ENCODE measurements at places on chromosomes 5 and 9.

- no peak for DNase-seq
Observed at GRCh38 chr5:96196407-96196806, 234.8 kb upstream of the ELL2 start.

DNA sequence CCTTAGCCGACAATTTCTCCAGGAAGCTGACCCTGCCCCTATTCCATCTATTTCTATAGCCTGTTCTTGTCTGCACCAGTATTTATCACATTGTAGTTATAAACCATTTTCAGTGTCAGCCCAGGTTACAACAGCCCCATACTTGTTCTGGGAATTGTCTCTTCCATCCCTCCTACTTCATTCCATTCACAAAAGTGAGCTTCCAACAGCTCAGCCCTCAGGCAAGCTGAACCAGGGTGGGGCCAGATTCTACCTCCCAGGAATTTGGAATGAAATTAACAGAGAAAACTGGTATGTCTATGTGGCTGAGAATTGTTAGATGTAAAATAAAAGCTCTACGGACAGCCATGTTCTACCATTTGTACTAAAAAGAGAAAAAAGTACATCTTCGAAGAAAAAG is 36.1 kb downstream of the STRBP start:
- no peak for DNase-seq

DNA sequence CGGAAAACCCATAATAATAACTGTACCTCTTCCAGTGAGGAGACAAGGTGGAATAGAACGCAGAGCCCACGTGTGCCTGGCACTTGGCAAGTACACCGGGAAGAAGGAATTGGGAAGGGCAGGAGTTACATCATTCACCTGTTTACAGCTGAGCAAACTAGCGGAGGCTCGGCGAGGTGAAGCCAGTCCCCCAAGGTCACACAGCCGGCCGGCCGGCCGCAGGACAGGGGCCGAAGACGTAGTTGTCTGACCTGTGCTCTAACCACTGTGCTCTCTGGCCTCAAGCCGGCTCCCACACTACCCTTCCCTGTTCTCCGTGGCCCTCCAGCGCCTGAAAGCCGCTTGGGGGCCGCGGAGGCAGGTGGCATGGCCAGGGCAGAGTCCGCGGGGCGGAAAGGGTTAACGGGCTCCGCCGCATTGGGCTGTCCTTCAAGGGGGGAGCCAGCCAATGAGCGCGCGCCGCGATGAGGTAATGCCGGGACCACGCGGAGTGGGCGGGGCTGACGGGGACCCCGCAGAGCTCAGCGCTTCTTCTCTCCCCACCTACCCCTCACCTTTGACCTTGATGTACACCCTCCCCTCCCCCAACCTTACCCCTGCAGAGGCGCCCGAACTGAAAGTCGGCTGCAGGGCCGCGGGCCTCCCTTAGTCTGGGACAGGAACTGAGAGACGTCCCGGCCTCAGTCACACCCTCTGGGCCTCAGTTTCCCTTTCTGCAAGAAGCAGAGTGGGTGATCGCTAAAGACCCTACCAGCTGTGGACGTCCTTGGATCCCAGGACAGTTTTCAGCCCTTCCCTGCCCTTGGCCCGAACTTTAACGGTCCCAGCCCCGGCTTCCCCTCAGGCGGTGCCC is 125.1 kb downstream of the C9orf50 start:
- peak; percentile 63 for DNase-seq

DNA sequence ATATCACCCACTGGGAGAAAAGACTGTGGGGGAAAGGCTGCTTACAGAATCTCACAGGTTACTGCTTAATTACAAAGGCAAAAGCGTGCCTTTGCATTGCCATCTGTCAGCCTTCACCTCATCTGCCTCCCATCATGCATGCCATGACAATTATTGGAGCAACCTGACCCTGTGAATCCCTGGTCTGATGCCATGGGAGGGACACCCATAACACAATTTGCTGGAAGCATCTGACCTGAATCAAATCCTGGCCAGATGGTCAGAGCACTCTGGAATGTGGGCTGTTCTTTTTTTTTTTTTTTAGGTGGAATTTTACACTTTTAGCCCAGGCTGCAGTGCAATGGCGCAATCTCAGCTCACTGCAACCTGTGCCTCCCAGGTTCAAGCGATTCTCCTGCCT is 11.6 kb upstream of the RETREG1 start:
- no peak for DNase-seq

- no peak for DNase-seq
Observed at GRCh38 chr5:66538531-66538930, 57.7 kb upstream of the MAST4 start.

- DNase-seq = no peak
Observed at GRCh38 chr5:165015126-165015525, 1509.7 kb downstream of the MAT2B start.

GRCh38 chr5:50665091-50665490 is 1.3 kb upstream of the PARP8 start:
- DNase-seq = no peak

- no peak for DNase-seq
Observed at GRCh38 chr5:61603211-61603908, 271.3 kb downstream of the ZSWIM6 start.

GRCh38 chr5:127184851-127185250 is 105.7 kb upstream of the MEGF10 start:
- no peak for DNase-seq

DNA sequence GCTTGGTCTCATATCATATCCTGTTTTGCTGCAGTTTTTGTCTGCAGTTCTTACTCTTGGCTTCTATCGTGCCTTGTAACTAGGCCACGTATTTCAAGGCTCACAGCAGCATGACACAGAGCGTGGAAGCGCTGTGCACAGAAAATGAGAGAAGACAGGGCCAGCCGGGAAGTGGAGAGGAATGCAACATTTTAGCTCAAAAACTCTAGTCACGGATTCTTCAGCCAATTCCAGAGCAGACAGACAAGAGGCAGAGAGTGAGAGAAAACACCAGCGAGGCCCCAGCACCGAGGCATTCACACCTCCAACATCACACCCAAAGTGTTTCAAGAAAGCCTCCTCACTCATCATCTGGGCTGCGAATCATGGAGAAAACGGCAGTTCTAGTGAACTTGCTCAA is 160.8 kb downstream of the DNAH5 start:
- no peak for DNase-seq

GRCh38 chr5:6194906-6195612 is 183.3 kb downstream of the MED10 start:
- no peak for DNase-seq

DNA sequence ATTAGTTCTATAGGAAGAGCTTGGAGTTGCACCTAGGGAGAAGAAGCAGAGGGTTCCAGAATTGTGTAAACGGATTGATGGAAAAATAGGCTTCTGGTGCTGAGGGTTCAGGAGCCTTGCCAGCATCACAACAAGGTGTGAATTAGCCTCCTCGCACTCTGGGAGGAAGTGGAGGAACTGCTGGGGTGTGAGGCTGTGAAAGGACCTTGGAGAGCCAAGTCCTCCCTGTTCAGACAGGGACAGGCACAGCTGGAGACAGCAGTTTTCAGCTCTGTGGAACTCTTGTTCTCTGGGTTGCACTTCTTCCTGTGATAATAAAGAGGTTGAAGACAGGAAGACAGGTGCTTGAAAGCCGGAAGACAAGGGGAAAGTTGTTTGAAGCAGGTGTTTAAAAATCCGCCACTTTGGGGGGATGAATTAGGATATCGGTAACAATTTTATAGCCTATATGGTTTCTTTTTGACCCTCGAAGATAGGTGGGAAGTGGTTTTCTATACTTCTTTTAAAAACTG is 22.6 kb downstream of the DAPK1 start:
- no peak for DNase-seq

DNA sequence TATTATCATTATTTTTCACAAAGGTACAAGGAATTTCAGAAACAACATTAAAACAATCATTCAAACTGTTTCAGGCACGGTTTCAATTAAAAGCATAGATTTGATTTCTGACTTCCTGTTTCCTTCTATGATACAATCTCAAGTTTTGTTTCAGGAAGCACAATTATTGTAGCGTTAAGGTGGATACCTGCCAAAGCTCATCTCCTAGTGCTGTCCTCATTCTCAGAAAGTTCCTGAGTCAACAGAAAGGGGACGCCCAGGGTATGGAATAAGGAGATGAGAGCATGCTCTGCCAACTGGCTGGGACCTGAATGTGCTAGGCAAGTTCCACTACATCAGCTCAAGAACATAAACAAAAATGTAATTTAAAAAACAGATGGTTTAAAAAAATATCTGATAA is 2.0 kb upstream of the TRIM14 start:
- DNase-seq = no peak

DNA sequence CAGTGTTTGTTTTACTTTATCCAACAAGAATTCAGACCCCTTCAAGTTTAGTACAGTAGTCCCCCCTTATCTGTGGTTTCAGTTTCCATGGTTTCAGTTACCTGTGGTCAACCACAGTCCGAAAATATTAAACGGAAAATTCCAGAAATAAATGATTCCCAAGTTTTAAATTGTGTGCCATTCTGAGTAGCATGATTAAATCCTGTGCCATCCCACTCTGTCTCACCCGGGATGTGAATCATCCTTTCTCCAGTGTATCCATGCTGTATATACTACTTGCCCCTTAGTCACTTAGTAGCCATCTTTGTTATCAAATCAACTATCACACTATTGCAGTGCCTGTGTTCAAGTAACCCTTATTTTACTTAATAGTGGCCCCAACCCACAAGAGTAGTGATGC is 153.8 kb upstream of the RASA1 start:
- no peak for DNase-seq

GRCh38 chr9:112097712-112098688 is 77.1 kb downstream of the SUSD1 start:
- DNase-seq = peak; percentile 7

- no peak for DNase-seq
Observed at GRCh38 chr9:81191222-81191621, 498.1 kb downstream of the TLE1 start.

- DNase-seq = no peak
Observed at GRCh38 chr5:39691993-39692392, 267.2 kb upstream of the DAB2 start.

GRCh38 chr5:137573376-137573775 is 74.2 kb upstream of the SPOCK1 start:
- no peak for DNase-seq

DNA sequence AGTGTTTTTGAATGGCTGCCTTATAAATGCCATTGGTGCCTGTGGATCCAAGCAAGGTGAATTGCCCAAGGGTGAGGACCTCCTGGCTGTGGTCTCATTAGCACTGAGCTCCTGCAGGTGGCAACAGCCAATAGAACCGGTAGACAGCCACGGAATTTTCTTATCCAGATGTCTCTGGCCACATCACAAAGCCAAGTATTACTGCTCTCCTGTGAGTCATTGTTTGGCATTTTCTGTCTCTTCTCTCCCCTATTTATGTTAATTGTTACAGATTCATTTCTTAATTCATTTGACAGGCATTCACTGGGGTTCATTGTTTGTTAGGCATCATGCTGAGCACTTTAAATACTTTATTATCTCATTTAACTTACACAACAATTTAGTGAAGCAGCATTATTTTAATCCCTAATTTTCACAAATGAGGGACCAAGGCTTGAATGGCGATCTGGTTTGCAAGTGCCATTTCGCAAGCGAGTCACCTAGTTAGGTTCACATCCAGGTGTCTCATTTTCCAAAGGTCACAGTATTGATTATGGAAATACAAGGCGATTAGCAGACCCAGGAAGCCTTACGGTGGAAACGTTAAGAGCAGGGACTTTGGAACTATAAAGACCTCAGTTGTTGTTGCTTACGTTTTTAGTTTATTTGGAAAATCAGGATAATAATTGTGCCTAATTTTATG is 58.2 kb upstream of the DPYSL3 start:
- DNase-seq = no peak

- DNase-seq = no peak
Observed at GRCh38 chr9:118596374-118597015, 772.7 kb downstream of the BRINP1 start.

- no peak for DNase-seq
Observed at GRCh38 chr9:123326662-123327093, 29.3 kb upstream of the CRB2 start.

DNA sequence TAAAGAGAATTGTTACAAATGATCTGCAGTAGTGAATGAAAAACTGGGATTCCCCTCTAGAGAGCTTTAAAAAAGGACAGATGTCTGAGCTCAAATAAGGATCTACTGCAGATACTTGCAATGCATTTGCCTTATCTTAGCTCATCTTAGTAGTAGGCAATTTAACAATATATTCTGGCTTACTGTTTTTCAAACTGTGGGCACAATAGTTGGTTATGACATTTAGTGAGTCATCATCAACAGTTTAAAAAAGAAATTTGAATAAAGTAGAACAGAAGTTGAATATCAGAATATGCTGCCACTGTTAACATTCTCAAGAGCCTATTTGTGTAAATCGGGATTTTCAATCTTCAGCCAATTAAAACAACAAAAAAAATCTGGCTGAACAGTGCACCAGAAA is 6.7 kb upstream of the CAST start:
- DNase-seq = no peak

GRCh38 chr5:74016373-74016772 is 390.4 kb downstream of the ARHGEF28 start:
- no peak for DNase-seq

DNA sequence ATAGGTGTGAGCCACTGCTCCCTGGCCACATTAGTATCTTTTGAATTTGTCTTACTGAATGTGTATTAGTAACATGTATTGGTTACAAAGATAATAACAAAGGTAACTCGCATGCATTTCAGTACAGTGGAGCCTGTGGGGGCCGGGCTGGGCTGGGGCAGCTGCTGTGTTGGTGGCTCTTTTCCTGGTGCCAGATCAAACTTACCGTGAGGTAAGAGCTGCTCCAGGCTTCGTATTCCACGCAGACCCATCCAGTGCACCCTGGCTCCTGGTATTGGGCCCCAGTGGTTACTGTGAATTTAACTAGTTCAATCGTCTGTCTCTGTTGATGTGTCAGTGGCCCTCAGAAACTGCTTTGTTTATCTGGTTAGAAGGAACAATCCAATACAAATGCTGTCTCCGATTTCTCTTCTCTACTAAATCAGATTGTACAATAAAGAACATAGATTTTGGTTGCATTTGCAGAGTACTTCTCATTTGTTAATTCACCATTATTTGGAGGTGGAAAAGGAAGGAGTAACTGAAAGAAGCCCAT is 15.6 kb downstream of the PRRC2B start:
- DNase-seq = no peak

DNA sequence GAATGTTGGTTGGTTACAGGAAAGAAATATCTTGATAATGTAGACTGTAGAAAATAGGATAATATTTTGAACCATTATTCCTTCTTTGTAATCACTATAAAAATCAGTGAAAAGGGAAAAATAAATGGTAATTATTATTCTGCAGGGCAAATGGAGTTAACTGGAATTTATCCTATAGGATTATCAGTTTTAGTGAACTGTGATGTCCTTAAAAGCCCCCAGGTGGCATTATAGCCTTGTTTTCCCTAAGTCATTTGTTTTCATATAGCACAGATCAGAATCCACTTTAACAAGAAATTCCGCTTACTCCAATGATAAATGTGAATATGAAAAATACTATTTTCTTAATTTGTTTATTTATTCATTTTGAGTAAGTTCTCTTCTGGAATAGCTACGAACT is 26.2 kb upstream of the WDR41 start:
- no peak for DNase-seq
